Nucleus accumbens (tissue), 56 donors: ENCODE measurements at places on chromosomes 16 and 17.
A peak's percentile ranks its signal among the peaks of the same experiment; 100 is the strongest.

- peak; percentile 5 for DNase-seq
Observed at GRCh38 chr17:48678141-48678971, 44.0 kb downstream of the PRAC1 start.

DNA sequence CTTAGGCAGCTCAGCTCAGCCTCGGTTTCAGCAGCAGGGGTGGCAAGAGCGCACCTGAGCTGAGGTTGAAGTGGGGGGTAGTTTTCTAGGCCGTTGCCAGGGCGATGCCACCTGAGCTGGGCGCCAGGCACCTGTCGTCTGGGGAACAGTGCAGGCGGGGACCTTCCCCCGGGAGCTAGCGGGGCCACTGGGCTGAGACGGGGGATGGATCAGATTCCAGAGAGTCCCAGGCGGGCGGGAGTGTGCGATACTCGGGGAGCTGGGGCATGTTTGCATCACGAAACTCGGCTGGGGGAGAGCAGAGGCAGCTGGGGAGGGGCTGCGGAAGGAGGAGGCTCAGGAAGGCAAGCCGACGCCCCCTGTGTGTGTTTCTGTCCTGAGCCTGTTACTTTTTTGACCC is 477 bp upstream of the CLDN9 start:
- DNase-seq = no peak

GRCh38 chr17:753418-753817 is 1.4 kb upstream of the GEMIN4 start:
- DNase-seq = no peak

GRCh38 chr17:38750312-38751121 is 2.0 kb upstream of the PSMB3 start:
- no peak for DNase-seq

DNA sequence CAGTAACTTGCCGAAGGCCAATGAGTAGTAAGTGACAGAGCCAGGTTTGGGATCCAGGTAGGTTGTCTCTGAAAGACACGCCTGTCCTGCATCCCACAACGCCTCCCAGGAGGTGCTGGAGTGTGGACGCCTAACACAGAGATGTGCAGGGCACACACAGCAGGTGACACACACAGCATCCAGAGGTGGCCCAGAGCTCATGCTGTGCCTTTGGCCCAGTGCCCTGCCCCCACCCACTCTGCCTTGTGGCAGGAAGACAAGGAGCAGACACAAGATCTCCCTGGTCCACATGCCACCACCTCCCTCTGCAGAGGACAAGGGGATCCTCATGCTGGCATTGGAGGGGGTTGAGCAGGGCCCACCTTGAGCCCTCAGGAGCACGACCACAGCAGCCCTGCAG is 14.7 kb upstream of the STH start:
- DNase-seq = no peak

DNA sequence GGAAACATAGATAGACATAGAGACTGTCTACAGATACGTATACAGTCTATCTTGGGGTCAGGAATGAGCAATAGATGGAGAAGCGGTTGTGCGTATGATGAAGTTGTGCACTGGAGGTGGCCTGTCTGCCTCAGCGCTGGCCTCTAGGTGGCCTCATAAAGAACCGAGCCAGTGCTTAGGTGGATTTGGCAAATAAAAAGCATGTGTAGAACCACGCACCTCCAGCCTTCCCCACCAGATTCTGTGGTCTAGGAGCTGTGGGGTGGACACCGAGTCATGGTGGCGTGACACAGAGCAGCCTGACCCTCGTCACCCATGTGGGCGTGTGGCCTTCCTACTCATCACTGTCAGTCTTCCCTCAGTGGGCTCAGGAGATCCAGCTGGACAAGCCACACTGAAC is 34.0 kb downstream of the PGS1 start:
- DNase-seq = no peak

GRCh38 chr16:72766506-72766905 is 281.4 kb downstream of the ZFHX3 start:
- DNase-seq = no peak

- DNase-seq = no peak
Observed at GRCh38 chr16:11759163-11759834, 16.6 kb upstream of the TXNDC11 start.

DNA sequence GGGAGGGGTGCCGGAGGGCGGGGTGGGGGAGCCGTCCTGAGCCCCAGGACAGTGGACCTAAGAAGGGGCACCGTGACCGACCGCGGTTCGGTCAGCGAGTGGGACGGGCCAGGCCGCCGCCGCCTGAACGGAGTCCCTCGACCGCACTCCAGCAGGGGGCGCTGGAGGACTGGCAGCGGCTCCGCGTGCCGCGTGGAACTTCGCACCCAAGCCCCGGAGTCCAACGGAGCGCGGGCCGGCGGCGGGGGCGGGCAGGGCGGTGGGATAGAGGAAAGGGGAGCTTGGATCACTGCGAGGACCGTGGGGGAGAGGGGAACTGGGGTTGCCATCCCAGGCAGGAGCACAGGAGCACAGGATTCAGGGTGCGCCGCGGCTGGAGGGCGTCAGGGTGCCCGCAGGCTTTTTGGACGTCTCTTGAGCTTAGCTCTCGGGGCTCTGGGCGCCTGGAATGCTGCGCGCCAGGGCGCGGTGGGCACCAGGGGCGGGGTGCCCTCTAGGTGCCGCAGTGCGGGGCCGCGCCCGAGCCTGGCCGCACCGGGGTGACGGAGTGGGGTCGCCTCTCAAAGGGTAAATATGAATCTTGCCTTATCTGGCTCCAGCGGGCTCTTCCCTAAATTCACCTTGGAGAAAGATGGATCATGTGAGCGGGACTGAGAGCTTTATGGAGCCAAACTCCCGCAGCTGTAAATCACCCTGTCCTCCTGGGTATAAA is 379 bp upstream of the OTOP2 start:
- DNase-seq = peak; percentile 13

- DNase-seq = no peak
Observed at GRCh38 chr17:57521606-57522005, 223.5 kb downstream of the CCDC182 start.

- DNase-seq = no peak
Observed at GRCh38 chr17:48641541-48642058, 15.4 kb upstream of the HOXB9 start.

DNA sequence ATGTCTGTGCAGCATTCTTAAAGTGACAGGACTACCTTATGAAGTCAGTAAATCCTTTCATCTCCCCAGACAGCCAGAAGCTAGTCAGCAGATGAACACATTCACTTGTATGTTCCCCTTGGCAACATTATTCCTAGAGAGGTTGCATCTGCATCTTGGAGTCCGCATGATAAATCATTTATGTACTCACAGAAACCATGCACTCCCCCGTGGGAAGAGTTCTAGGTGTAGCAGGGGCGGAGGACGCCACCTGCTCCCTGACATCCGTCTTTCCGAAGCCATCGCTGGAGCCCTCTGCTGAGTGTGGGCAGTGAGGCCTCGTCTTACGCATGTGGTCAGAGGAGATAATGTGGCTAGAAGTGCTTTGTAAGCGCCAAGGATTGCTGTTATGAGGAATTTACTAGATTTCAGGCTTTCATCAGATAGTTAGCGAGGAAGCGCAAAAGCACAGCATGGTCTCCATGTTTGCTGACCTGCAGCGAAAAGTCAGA is 144.5 kb downstream of the RPTOR start:
- no peak for DNase-seq

DNA sequence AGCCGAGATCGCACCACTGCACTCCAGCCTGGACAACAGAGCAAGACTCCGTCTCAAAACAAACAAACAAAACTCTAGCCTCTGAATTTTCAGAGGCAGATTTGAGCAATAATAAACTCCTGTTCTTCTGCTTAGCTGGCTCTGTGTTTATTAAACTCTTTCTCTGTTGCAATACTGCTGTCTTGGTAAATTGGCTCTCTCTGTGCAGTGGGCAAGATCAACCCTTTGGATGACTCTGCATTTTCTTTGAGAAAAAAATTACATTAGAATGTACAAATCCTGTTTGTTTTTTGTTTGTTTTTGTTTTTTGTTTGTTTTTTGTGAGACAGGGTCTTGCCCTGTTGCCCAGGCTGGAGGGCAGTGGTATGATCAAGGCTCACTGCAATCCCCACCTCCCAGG is 75.8 kb upstream of the RPH3AL start:
- DNase-seq = no peak

DNA sequence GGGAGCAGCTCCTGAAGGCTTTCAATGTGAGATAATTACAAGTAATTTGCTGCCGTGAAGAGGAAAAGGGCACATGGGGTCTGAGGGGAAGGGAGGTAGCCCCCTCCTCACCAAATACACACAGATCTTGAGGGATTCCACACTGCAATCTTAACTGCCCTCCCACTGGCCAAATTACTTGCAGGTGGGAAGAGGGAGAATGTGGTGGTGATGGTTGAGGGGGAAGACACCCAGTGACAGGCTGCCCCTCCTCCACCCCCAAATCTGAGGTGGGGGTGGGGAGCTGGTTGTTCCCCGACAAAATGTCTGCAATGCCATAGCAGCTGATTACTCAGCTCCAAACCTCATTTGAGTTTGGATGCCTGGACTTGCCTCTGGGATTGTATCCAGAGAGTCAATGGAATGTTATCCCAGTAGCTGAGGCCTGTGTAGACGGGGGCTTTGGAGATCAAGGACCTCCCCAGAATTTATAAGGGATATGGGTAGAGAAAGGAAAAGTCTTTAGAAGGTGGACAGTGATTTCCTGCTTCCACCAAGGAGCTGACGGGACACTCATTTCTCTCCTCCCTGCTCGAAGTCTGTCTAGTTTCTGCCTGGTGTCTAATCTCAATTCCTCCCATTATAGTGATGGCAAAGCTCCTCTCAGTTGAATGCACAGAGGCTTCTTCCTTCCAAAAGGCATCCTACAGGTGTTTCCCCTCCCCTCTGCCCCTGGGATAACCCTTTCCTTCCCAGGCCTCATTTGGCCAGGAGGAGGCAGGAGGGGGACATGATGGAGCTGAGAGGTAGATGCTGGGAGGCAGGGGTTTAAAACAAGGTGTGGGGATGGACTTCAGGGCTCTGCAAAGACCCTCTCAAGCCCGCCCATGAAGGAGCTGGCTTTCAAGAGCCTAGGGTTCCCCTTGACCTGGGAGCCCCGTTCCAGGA is 8.7 kb downstream of the DLX4 start:
- no peak for DNase-seq

DNA sequence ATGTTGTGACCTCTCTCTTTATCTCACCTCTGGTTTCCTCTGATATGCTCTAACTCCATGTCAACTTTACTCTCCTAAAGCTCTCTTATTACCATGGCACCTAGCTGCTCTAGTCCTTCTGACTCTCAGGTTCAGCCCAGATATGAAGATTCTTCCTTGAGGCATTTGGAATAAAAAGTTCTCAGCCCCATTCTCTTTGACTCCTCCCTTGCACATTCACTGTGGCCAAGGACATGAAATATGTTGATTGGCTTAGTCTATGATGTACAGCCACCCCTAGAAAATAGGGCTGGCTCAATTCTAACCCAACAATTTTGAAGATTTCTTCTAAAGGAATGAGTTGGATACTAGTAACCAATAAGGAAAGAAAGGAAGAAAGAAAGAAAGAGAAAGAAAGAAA is 20.8 kb upstream of the GAS7 start:
- no peak for DNase-seq

- no peak for DNase-seq
Observed at GRCh38 chr16:87435372-87436224, 43.5 kb downstream of the MAP1LC3B start.
